SJCRH30 (cell line): ENCODE measurements at places on chromosomes 2 and 18. TPM values are rescaled to one million over a fixed set of nuclear protein-coding genes. Genes with fewer than 3 reads are reported as not detected.

DNA sequence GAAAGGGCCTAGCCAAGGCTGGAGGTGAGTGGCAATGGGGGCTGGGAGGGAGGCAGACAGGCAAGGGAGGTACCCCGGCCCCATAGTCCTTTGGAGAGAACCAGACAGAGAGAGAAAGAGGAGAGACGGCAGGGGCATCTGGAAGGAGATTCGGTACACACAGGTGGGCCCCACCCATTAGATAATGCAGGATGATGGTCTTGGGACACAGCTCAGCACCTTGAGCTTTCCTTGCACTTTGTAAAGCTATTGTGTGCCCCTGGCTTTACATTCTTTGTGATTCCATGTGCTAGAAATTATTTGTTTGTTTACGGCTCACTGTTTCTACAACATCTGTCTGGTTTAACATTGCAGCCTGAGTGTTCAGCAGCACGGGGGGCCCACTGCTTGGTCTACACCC, 83.1 kb downstream of the CTAGE1 start:
- no peak overlapping the region for H3K27ac ChIP-seq
- H3K4me3 ChIP-seq, result no peak overlapping the region
- H3K4me1 ChIP-seq, result no peaks in the 10 kb centered on the region
- no peaks in the 10 kb centered on the region for H3K36me3 ChIP-seq
- no peaks in the 10 kb centered on the region for H3K27me3 ChIP-seq

- H3K27me3 ChIP-seq, result no peaks in the 10 kb centered on the region
- no peaks in the 10 kb centered on the region for H3K36me3 ChIP-seq
- peak overlapping the region; percentile 76 for H3K4me3 ChIP-seq
Observed at GRCh38 chr2:101152272-101153076, 1.3 kb upstream of the TBC1D8 start.

GRCh38 chr2:141440072-141440635, 690.7 kb downstream of the LRP1B start:
- H3K27ac ChIP-seq, result no peak overlapping the region
- H3K4me1 ChIP-seq, result no peaks in the 10 kb centered on the region
- no peaks in the 10 kb centered on the region for H3K36me3 ChIP-seq
- no peak for DNase-seq
- no peak overlapping the region for H3K4me3 ChIP-seq

GRCh38 chr2:232521959-232522622, 1.9 kb downstream of the PRSS56 start:
- peak; percentile 64 for DNase-seq
- H3K27me3 ChIP-seq, result peaks cover 21% of the 10 kb centered on the region
- H3K27ac ChIP-seq, result no peak overlapping the region
- peak overlapping the region; percentile 41 for H3K4me3 ChIP-seq
- no peaks in the 10 kb centered on the region for H3K36me3 ChIP-seq

DNA sequence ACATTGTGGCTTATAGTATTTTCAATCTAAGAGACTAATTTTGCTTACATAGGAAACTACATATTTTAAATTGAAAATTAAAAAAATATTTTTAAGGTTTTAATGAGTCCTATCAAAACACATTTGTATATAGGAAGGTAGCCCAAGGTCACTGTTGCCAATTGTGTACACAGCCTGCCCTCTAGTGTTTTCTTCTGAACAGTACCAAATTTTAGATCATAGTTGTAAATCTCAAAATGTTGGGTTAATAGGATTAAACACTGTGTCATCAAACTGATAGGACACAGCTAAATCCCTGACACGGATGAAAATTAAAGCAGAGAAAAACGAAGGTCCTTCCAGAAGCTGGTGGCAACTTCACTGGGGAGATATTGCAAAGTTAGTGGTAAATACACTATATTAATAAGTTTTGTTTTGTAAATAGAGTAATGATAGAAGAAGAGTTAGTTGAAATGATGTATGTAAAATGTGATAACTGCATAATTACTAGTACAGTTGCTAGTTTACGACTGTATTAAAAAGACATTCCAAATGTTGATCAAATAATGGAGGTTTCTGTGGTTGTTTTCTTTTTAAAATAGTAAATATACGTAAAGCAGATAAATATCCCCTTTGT, 19.7 kb downstream of the CLUL1 start:
- no peak overlapping the region for H3K4me3 ChIP-seq
- no peaks in the 10 kb centered on the region for H3K4me1 ChIP-seq
- H3K27me3 ChIP-seq, result no peaks in the 10 kb centered on the region
- peak; percentile 47 for DNase-seq
- H3K36me3 ChIP-seq, result no peaks in the 10 kb centered on the region
- no peak overlapping the region for H3K27ac ChIP-seq

GRCh38 chr2:41920812-41921211, 127.0 kb upstream of the PKDCC start:
- no peak overlapping the region for H3K4me3 ChIP-seq
- H3K27me3 ChIP-seq, result no peaks in the 10 kb centered on the region
- H3K4me1 ChIP-seq, result peaks cover 37% of the 10 kb centered on the region
- no peak for DNase-seq
- no peak overlapping the region for H3K27ac ChIP-seq

- peaks cover 19% of the 10 kb centered on the region for H3K36me3 ChIP-seq
- peak overlapping the region; percentile 85 for H3K27ac ChIP-seq
- H3K4me3 ChIP-seq, result no peak overlapping the region
Observed at GRCh38 chr2:3422161-3422779, 42.8 kb downstream of the TRAPPC12 start.

DNA sequence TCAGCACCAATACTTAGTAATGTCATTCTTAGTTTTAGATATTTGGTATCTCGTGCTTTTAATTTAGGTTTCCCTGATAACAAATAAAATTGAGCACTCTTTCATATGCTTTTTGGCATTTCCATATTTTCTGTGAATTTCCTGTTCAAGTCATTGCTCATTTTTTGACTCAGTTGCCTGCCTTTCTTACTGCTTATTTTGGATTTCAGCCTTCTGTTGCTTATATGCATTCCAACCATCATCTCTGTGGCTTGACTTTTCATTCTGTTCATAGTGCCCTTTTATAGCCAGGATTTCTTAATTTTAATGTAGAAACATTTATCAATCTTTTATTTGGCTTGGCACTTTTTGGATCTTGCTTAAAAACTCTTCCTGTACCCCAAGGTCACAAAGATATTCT, 14.5 kb upstream of the KIF3C start:
- H3K4me1 ChIP-seq, result peaks cover 11% of the 10 kb centered on the region

DNA sequence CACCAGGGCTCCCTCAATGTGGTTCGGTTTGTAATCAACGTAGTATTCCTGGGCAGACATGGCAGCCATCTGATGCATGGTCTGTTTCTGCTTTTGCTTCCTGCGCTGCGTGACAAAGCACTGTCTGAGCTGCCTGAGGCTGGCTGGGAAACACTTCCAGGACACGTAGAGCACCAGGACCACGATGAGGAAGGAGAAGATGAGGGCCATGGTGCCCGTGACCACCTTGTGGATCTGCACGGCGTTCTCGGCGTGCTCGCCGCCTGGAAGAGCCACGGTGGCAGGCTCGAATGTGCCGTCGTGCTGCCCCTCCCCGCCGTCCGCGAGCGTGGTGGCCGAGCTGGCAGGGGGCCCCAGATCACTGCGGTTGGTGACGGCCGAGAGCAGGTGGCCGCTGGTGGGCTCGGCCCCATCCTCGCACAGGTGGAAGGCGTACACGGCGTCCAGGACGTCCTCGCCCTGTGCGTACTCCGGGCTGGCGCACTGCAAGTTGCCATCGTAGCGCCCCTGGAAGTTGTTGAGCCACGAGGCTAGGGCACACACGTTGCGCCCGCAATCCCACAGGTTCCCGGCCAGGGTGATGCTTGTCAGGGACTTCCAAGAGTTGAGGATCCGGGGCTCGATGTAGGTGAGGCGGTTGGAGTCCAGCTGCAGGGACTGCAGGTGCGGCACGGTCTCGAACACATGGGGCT, 2.1 kb downstream of the LRRTM1 start:
- H3K36me3 ChIP-seq, result no peaks in the 10 kb centered on the region
- H3K4me3 ChIP-seq, result no peak overlapping the region
- H3K27me3 ChIP-seq, result no peaks in the 10 kb centered on the region

GRCh38 chr2:217900010-217900779, 102.6 kb downstream of the TNS1 start:
- no peak overlapping the region for H3K27ac ChIP-seq
- no peak for DNase-seq
- no peaks in the 10 kb centered on the region for H3K27me3 ChIP-seq
- peaks cover 8% of the 10 kb centered on the region for H3K4me1 ChIP-seq
- H3K36me3 ChIP-seq, result no peaks in the 10 kb centered on the region

GRCh38 chr2:159518321-159519005, 97.9 kb downstream of the BAZ2B start:
- H3K4me3 ChIP-seq, result no peak overlapping the region
- H3K27me3 ChIP-seq, result no peaks in the 10 kb centered on the region
- H3K36me3 ChIP-seq, result no peaks in the 10 kb centered on the region

DNA sequence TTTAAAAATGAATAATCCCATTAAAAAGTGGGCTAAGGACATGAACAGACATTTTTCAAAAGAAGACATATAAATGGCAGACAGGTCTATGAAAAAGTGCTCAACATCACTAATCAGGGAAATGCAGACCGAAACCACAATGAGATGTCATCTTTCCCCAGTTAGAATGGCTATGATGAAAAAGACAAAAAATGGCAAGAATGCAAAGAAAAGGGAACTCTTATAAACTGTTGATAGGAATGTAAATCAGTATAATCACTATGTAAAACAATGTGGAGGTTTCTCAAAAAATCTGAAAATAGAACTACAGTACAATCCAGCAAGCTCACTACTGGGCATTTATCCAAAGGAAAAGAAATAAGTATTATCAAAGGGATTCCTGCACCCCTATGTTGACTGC, 169.2 kb downstream of the METTL4 start:
- DNase-seq, result no peak
- H3K4me3 ChIP-seq, result no peak overlapping the region
- no peak overlapping the region for H3K27ac ChIP-seq
- H3K36me3 ChIP-seq, result no peaks in the 10 kb centered on the region

GRCh38 chr2:237901932-237902850, 42.8 kb downstream of the RAMP1 start:
- H3K4me1 ChIP-seq, result peaks cover 20% of the 10 kb centered on the region; the same call in 1 of the 2 replicates
- H3K36me3 ChIP-seq, result no peaks in the 10 kb centered on the region
- H3K27me3 ChIP-seq, result peaks cover 5% of the 10 kb centered on the region; the same call in 1 of the 2 replicates
- DNase-seq, result no peak
- no peak overlapping the region for H3K27ac ChIP-seq
- no peak overlapping the region for H3K4me3 ChIP-seq

DNA sequence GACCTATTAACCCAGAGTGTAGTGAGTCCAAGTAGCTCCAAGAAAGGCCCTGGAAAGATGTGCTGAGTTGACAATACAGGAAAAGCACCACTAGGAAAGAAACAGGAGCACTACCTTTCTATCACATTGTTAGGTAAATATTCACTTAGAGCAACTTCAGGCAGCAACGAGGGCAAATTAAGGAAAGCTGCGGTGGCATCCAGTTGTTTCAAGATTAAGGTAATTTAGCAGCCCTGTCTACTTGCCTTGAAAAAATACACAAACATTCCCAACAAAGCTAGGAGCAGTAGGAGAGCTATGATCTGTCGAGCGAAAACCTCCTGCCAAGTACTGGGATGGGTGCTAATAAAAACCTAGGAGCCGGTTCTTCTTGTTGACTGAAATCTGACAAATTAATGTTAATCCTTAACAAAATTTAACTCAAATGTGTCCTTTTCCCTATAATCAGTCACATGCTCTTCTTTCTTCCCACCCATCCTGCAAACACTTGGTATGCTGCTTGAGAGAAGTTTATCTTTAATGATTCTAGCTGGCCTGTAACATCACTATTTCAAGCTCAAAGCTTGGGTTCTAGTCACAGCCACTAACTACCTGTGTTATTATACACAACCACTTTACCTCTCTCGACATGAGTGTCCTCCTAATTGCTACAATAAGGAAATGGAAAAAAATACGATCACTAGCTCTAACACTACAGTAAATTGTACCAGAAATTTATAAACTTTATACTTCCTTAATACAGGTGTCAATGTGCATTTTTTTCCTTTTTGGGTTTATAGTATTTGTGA, 2.0 kb downstream of the ACAA2 start:
- no peak for DNase-seq
- H3K4me1 ChIP-seq, result peaks cover 8% of the 10 kb centered on the region

GRCh38 chr2:61688369-61689334, 150.5 kb upstream of the XPO1 start:
- no peaks in the 10 kb centered on the region for H3K36me3 ChIP-seq
- no peak for DNase-seq
- no peak overlapping the region for H3K4me3 ChIP-seq
- H3K27me3 ChIP-seq, result no peaks in the 10 kb centered on the region
- H3K4me1 ChIP-seq, result no peaks in the 10 kb centered on the region

GRCh38 chr2:204293884-204294747, 251.2 kb upstream of the PARD3B start:
- no peak overlapping the region for H3K27ac ChIP-seq
- no peaks in the 10 kb centered on the region for H3K4me1 ChIP-seq
- DNase-seq, result no peak
- H3K4me3 ChIP-seq, result no peak overlapping the region
- H3K36me3 ChIP-seq, result no peaks in the 10 kb centered on the region

GRCh38 chr2:135741395-135742324, at the start of gene UBXN4:
Gene UBXN4, plus strand, starts transcription at chr2:135741855. Its CDS starts 75 bp downstream, at chr2:135741930.
- peak; percentile 99 for DNase-seq
- no peaks in the 10 kb centered on the region for H3K27me3 ChIP-seq
- peaks cover 23% of the 10 kb centered on the region for H3K4me1 ChIP-seq
- H3K4me3 ChIP-seq, result peak within 1 kb of the TSS; percentile 91
- H3K36me3 ChIP-seq, result peaks cover 17% of the 10 kb centered on the region
- H3K27ac ChIP-seq, result peak within 1 kb of the TSS; percentile 97

GRCh38 chr2:26652361-26653041, 11.3 kb upstream of the CIB4 start:
- peaks cover 25% of the 10 kb centered on the region for H3K27me3 ChIP-seq
- H3K27ac ChIP-seq, result no peak overlapping the region

- H3K27ac ChIP-seq, result peak overlapping the region; percentile 53
- no peak overlapping the region for H3K4me3 ChIP-seq
- peak; percentile 61 for DNase-seq
- H3K4me1 ChIP-seq, result peaks cover 18% of the 10 kb centered on the region
- H3K27me3 ChIP-seq, result no peaks in the 10 kb centered on the region
Observed at GRCh38 chr2:147398996-147399395, 445.8 kb upstream of the ACVR2A start.

The POTEI gene
- 0.25 and 0.47 TPM in 2 replicates for total RNA-seq

The IGFBP2 gene
- total RNA-seq, result 175 and 188 TPM in 2 replicates

The RFTN2 gene
- total RNA-seq, result 0.02 TPM in 1 of 2 replicates, not detected in the other

The GAL3ST2 gene
- total RNA-seq, result not detected in 2 replicates

The VAMP8 gene
- 51.3 and 54.7 TPM in 2 replicates for total RNA-seq

The CCL20 gene
- 4.2 and 4.3 TPM in 2 replicates for total RNA-seq

The VWC2L gene
- not detected in 2 replicates for total RNA-seq

The SOX11 gene
- total RNA-seq, result 18.8 and 19.8 TPM in 2 replicates

The LINC00305 gene
- total RNA-seq, result not detected in 2 replicates

The LOXL3 gene
- 16.8 and 19.0 TPM in 2 replicates for total RNA-seq

The CHAC2 gene
- 25.8 and 30.2 TPM in 2 replicates for total RNA-seq

The SCN9A gene
- total RNA-seq, result 4.3 and 4.7 TPM in 2 replicates

The DCDC2C gene
- not detected in 2 replicates for total RNA-seq

The PPIL3 gene
- total RNA-seq, result 36.7 and 39.1 TPM in 2 replicates
